ENCODE measurements at places on chromosomes 3 and 15.

GRCh38 chr3:140359233-140359995 is 318.4 kb upstream of the TRIM42 start:
- DNase-seq: no peak

GRCh38 chr3:111210003-111210711 is 138.5 kb downstream of the NECTIN3 start:
- DNase-seq: no peak

DNA sequence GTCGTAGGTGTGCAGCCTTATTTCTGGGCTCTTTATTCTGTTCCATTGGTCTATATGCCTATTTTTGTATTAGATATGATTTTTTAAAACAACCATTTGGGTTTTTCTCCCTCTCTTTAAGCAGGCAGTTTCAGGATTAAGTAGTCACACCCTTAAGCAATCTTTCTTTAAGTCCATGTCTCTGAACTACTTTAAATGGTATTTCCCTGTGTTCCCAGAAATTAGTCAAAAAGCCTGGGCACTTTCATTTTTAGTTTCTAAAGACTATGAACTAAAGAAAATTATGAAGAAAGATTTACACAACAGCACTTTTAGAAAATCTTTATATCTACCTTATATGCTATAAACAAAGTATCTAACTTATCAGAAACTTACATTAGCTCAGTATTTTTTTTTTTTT is 110.3 kb downstream of the FAIM start:
- DNase-seq: no peak

DNA sequence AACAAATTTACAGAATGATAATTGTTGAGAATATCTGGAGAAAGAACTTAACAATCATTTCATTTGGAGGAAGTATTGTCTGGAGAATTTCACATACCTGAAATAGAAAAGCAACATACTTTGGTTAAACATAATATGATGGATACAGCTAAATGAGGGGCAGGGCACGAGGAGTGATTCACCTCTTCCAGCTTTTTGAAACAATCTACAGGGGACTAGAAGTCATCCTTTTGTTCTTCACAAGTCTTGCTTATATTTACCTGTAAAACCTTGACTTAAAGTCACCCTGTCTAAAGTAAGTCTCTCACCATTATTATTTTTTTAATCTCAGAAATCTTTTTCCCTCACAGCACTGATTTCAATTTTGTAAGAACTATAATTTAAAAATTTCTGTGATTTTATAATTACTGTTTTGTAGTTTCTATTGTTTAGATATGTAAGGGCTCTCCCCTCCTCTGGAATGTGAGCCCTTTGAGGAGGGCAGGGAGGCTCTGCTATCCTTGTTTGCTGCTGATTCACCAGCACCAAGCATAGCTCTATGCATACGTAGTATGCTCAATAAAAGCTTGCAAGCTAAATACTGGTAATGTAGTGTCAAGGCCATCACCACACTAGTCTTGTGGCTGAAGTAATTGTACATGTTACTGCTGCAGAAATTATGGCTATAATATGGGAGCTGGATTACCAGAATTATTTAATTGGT is 193.9 kb upstream of the THRB start:
- DNase-seq: no peak

DNA sequence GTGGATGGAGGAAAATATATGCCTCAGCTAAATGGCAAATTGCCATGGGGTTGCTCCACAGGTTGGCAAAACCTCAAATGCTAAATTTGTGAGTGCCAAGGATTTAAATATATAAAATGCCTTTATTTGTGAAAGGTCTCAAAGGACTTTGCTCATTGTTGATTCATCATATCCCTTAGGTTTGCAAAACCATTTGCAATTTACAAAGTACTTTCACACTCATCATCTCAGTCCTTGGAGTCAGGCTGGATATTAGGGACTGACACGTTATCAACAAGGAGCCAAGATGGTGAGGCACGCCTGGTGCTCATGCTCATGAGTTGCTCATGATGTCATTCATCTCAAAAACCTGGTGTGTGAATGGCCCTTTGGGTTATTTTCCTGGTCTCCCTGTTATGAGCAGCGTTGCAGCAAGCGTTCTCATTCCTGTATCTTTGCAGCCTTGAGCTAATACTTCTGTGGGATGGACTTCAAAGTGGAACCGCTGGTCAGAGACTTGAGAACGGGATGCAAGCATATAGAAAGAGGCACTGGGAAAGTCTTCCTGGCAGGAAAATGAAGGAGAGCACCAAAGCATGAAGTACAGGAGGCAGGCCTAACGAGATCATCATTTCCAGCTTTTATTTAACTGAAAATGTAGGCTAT is 66.0 kb downstream of the MYO1E start:
- no peak for DNase-seq

DNA sequence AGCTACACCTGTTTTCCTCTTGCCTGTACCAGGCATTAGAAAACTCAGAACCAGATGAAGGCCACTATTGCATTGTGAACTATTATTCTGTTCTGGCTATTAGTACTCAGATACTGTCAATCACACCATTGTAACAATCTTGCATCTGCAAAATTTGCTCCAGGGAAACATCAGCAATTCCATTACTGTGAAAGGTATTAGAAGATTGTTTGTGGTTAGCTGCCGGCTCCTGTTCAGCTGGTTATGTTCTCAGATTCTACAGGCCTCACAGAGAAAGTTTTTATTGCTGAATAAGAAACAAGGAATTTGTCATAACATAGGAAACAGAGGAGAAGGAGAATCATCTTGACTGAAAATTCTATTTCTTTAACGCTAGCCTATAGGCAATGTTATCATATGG is 179.9 kb downstream of the PLOD2 start:
- DNase-seq: no peak

- DNase-seq: no peak
Observed at GRCh38 chr3:78737988-78738387, 1029.8 kb downstream of the ROBO1 start.

GRCh38 chr3:71294919-71295318 is 288.6 kb downstream of the FOXP1 start:
- no peak for DNase-seq

DNA sequence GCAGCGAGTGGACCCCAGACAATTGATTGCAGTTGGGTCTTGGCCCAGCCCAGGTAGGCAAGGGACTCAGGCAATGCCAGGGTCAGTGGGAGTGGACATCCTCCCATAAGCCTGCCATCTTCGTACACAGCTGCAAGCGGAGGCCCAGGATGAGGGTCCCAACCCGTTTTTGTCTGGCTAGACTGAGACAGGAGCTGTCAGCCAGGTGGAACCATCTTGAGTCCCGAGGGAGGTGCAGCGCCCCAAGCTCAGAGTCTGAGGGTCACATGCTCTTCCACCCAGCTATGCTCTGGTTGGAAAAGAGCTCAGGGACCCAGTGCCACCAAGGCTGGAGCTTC is 22.6 kb upstream of the IP6K2 start:
- no peak for DNase-seq

GRCh38 chr15:92524161-92524560 is 130.5 kb downstream of the ST8SIA2 start:
- no peak for DNase-seq

DNA sequence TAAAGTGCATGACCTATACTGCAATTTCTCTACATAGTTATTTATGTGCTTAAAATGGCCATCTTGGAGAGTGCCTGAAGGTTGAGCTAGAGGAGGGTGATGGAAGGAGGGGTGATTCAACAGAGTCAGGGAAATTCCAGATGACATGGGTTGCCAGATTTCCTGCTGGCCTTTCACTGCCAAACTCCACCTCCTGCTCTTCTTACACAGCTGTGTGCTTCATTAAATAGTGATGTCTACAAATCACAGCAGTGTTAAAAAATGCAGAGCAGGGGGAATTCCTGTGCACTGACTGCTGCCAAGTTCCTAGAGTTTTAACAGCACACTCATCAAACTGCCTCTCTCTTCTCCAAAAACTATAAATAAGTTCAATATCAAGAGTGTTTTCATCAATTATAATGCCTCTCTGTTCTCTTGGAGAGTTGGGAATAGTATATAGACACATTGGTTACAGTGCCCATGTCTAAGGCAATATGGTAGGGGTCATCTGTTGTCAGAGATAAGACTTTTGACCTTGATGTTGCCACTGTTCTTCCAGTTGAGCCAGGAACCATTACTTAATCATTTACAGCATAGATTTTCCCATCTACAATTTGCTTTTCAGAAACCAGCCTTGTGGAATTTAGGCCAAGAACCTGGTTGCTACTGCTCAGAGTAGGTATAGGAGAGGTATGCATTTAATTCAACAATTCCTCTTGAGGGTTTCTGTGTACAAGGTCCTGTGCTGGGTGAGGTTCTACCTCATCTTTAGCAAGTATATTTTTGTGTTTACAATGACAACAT is 79.6 kb downstream of the TP63 start:
- DNase-seq: peak; percentile 49

DNA sequence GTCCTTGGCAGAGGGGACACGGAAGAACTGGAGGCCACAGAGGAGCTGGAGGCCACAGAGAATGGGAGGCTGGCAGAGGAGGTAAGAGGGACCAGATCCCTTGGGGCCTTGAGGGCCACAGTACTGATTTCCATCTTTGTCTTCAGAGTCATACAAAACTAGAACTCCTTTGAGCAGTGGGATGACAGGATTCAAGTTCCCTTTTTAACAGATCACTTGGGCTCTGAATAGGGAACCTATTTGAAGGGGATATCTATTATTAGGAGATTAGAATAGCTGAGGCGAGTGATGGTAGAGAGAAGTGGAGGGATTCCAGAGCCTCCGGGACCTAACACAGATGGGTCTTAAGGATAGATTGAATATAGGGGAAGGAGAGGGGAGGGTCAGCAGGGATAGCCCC is 55.7 kb downstream of the OXNAD1 start:
- DNase-seq: no peak

- no peak for DNase-seq
Observed at GRCh38 chr3:152176998-152177397, 91.7 kb upstream of the MBNL1 start.

DNA sequence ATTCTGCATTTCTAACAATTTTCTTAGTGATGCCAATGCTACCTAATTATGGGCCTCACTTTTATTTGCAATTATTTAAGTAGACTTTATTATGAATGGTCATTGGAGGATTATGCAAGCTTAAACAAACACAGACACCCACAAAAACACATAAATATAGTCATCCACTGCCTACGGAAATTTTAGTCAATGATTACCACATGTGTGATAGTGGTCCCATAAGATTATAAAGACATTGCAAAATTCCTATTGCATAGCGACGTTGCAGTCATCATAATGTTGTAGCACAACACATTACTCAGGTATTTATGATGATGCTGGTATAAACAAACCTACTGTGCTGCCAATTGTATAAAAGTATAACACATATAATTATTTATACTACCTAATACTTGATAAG is 247.8 kb upstream of the ALCAM start:
- DNase-seq: no peak

Data from ELF-1 (cell line).